ENCODE measurements at places on chromosomes 2 and 18.

DNA sequence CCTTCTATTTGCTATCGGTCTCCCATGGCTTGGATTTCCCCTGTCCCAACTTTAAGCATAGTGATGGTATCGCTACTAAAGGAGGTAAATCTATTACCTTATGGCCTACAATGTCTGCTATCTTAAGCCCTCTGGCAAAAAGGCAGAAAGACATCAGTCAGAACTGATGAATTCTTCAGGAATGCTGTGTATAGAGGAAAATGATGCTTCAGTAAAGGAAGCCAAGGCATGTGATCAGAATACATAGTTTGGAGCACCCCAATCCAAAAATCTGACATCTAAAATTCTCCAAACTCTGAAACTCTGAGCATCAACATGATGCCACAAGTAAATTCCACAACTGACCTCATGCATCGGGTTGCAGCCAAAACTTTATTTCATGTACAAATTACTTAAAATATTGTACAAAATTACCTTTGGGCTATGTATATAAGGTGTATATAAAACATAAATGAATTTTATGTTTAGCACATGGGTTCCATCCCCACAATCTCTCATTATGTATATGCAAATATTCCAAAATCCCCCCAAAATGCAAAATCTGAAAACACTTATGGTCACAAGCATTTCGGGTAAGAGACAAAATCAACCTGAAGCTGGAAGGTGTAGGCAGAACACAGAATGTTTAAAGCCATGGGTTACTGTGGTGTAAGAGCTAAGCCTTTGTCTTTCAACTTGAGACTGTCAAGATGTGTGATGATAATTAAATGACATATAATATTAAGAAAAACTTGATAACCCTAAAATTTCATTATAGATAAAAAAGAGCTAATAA, 66.2 kb downstream of the CUL3 start:
- no peak for DNase-seq

DNA sequence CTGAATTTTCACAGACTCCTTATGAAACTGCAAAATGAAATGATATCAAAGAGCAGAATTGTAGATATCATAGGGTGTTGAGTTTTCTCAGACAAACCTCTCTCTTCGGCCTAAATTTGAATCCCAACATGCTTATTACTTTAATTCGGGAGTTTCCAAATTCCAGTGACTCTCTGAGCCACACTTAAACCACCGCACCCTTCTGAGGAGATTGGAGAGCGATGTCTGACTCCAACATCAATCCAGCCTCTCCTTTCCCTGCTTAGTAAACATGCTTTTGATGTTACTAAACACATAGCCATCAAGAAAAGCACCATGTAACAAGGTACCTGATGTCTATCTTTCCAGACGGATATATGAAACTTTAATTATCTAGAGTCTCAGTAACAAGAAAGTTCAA, 103.1 kb upstream of the ARHGAP28 start:
- DNase-seq: no peak

DNA sequence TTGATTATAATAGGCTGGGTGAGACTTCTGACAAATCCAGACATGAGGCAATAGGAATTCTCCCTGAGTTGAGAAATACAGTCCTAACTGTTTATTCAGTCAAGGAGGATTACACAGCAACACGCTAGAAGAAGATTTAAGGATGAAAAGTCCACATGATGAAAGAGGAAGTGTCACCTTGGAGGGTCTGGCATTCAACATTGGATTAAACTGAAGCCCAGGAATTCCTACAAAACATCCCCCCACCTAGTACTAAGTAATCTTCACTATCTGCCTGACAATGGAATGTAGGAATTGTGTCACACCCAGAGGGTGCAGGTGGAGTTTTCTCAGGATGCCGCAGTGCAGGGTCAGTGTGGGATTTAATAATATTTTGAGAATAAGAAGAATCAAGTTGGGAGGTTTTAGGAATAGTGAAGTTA, 142.4 kb downstream of the SOCS6 start:
- no peak for DNase-seq

DNA sequence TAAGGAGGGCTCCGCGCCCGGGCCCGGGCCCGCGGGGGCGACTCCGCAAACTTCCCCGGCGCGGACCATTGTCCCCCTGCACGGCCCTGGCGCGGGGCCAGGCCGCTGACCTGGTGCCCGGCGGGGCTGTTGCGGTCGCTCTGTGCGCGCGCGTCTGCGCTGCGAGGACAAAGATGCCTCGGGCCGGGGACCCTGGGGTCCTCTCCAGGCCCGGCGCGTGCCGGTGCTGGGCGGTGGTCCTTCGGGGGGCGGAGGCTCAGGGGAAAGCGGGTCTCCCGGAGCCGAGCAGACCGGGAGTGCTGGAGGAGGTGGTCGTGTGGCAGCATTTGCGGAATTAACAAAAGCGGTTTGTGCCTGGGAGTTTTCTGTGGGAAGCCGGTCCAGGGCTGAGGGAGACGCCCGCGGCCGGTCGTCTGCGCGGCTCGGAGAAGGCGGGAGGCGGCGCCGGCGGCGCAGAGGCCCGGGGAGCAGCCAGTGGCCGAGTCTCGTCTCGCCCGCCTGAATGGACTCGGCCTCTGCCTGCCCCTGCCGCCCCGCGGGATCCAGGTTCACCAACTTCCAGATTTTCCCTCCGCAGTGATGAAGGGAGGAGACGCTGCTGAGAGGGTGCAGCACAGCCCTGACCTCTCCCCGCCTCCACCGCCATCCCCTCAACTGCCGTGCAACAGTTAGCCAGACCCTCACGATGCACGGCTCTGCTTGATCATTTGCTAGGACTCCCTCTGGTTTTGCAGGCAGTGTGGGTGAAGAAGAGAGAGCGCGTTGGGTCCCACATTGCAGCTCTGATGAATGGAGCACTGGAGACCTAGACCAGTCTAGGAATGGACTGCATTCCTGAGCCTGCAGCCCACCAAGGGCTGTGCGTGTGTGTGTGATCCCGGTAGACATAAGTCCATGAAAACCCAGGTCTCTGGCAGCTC, 705 bp downstream of the EFR3B start:
- DNase-seq: no peak

- DNase-seq: no peak
Measured at GRCh38 chr2:33022989-33023727, 76.4 kb downstream of the LTBP1 start.

- DNase-seq: no peak
Measured at GRCh38 chr2:240149943-240150784, 9.7 kb upstream of the OTOS start.

GRCh38 chr2:119487434-119488244, 36.6 kb downstream of the SCTR start:
- DNase-seq: no peak

GRCh38 chr2:132797556-132797955, 127.6 kb upstream of the LYPD1 start:
- no peak for DNase-seq

GRCh38 chr2:99338029-99338585, 918 bp downstream of the EIF5B start:
- no peak for DNase-seq

DNA sequence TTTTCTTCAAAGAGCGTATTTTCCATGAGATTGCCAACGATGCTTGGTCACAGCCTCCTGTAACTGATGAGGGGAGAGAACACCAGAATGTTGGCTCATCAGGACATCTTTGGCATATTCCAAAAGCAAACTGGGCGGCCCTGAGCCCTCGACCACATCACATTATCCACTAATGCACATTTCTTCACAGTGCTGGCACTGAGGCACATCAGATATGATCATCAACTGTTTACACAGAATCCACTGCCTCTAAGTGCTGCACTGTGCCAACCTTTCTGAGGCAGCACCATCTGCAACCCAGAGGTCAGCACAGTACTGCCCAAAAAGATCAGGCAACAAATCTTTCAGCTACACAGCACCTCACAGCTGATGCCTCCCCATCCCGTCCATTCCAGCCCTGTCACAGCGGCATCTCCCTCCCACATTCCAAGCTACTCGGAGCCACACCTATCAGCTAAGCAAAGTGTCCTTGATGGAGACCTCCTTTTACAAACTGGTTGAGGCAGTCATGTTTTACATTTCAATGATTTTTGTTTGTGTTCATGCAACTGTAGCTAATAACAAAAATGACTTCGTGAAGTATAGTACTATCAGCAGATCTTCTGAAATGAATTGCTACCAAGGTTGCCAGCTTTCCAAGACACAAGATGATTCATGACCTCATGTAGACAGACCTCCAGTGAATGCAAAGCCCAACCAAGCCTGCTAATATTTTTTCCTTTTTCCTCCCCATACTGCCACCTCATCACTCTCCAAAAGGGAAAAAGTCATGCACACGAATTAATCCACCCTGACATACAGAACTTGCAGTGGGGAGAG, 32.3 kb downstream of the MYO5B start:
- no peak for DNase-seq

All from activated T-helper 9 cell treated with anti-CD3 and anti-CD28 coated beads, Interleukin-2, amount 50 U/mL, for 16 hours (primary cell).